NCI-H1436 treated with DMSO at 0.1 percent for 48 hours (cell line): ENCODE measurements at places on chromosomes 3 and 15.

DNA sequence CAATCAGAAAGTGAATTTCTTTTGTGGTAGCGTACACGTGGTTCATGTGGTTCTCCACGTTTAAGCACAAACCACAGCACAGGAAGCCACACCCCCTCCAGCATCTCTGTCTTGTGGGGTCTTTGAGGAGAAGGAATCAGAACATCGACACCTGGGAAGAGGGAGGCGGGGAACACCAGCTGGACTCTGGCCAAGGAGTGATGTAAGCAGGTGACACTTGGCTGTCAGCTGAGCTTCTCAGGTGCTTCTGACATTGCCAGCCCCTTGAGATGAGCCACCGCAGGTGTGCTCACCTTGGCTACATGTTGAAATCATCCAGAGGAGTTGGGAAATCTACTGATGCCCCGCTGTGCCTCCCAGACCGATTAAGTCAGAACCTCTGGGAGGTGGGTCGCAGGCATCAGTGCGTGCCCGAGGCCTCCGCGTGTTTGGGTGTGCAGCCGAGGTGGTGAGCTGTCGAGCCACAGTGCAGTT lies 85.0 kb downstream of the FAM81A start:
- DNase-seq: no peak

DNA sequence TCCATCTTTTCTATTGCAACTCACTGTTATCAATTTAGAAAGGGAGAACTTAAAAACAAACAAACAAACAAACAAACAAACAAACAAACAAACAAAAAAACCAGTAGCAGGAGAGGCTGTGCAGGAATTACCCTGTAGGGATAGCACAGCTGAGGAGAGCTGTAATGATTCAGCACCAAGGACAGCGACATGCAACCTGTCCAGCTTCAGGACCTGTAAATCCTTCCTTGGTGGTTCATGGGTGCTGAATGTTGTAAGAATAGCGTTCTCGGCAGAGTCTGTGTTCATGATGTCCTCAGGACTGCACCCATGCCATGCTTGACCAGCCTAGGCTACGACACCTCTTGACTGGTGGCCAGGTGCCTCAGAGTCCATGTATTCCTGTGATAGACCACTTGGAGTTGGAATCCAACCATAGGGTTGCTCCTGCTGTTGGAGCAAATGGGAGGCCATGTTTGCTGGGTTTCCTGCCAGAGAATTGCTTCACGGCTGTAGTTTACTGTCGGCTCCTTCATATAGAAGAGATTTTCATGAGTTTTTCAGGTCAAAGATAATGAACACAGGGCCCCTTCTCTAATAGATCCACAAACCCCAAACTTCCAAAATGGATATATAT lies 65.9 kb downstream of the CACNA2D3 start:
- no peak for DNase-seq

- DNase-seq: no peak
Observed at GRCh38 chr3:24390169-24391130, 104.2 kb downstream of the THRB start.

GRCh38 chr15:82942691-82943090 lies 9.8 kb downstream of the HOMER2 start:
- no peak for DNase-seq

DNA sequence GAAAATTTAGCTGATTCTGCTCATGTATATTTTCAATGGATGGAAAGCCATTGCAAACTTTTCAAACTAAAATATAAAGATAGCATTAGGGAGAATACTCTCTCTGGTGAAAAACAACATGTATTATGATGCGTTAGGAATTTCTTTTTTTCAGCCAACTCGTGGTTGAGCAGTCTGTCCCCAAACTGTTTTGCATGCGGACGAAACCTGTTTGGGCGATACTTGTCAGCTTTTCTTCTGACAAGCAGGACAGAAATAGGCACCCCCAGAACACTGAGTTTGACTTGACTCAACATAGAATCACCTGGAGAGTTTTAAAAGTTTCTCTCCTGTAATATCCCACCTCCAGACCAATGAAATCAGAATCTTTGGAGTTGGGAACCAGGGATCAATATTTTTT lies 417.5 kb upstream of the TPRG1 start:
- DNase-seq: no peak

DNA sequence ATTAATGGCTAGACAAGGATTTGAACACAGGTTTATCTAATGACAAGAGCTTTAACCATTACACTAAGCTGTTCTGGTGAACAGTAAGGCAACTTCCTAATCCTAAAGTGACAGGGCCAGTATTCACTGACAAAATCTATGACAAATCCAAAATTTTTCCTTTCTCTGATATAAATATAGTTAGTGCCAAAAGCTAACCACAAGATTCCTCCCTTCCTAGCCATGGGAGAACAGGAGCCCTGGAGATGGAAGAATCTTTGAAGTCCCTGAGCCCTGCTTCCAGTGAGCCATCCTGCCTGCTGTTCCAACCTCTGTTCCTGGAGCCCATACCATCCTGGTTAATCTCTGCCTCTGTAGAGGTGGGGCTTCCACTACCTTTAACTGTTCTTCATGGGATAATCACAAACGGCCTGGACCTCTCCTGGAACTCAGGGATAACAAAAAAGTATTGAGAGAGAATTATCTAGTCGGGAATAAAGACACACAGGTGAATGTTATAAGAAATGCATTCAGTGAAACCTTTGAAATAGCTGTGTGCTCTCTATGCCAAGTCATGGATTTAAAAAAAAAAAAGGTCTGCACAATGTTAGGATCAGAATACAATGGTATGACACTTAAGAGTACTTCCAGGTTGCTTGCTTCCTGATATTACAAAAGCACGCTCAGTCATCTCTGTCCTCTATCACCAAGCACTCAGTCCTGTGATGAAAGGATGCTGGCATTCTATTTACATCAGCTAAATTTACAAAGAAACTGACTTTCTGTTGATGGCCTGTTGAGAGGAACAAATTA lies 235.8 kb downstream of the SUCLG2 start:
- DNase-seq: no peak

GRCh38 chr3:159685801-159686200 lies 302.8 kb upstream of the IL12A start:
- no peak for DNase-seq

DNA sequence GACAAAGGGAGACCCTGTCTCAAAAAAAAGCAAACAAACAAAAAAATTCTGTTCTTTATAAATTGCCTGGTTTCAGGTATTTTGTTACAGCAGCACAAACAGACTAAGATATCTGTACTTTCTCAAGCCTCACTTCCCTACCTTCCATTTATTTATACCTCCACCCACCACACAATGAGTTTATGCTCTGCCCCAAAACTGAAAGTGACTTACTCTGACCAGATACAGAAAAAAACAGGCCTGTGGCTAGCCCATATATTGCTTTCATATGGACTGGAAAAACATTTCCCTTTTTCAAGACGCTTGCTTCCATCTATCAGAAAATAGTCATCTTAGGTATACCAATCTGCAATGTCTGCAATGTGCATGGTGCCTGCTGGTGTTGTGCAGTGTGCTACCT lies 8.7 kb upstream of the GPD1L start:
- no peak for DNase-seq

DNA sequence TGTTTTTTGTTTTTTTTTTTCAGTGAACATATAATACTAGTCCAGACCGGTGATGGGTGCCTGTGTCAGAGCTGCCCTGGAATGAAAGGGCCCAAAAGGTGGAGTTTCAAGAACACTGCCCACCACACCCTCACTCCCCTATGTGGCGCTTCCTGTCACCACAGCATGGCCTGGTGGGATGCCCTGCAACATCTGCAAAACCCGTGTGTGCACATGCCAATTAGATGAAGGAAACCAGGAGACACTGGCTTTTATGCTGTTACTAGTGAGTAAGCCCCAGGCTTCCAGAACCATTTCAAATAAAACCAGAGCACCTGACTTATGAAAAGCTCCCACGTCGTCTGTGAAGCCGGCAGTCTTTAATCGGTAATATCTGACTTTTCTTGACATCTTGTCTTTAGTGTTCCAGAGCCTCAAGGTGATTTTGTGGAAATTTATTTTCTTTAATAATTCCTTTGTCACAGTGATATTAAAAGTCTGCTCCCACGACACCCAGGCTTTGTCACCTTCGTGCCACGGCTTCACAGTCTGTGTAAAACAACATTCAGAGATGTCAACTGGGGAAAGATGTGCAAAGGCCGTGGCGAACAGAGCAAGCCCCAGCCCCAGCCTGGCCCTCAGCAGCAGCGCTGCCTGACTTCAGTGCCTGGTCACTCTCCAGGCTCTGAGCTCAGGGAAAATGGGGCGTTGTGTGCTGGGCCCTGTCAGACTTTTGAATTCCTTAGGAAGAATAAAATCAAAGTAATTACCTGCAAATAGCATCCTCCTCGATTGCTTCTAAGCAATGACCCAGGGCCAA lies 6.4 kb downstream of the CFAP92 start:
- DNase-seq: no peak

DNA sequence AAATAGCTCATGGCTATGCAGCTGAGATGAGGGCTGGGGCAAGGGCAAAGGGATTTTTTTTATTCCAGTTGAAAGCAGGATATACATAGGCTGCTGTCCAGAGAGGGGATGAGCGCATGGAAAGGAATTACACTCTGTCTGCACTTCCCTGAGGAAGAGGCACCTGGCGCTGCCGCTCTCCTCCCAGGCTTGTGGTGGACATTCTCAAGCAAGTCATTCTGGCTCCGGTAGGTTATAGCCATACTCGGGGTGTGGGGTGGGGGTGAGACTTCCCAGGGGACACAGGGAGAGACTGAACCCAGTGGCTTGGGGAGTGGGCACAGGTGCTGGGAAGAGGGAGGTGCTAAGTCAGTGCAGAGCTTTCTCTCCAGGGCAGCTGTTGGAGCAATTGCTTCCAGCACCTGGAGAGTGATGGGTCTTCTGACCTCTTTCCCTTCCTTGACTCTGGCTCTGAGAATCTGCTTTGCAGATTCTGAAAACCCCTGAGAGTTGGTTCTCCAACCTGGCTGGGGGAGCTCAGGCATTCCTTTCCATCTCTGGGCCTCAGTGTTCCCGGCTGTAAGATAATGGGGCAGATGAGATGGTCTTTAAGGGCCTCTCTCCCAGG lies 24.3 kb downstream of the CYP8B1 start:
- no peak for DNase-seq

GRCh38 chr3:150414959-150415358 lies 6.9 kb downstream of the TSC22D2 start:
- no peak for DNase-seq

- no peak for DNase-seq
Observed at GRCh38 chr3:149479621-149480325, 5.3 kb downstream of the TM4SF4 start.

GRCh38 chr3:60720736-60721135 lies 530.5 kb downstream of the FHIT start:
- no peak for DNase-seq

DNA sequence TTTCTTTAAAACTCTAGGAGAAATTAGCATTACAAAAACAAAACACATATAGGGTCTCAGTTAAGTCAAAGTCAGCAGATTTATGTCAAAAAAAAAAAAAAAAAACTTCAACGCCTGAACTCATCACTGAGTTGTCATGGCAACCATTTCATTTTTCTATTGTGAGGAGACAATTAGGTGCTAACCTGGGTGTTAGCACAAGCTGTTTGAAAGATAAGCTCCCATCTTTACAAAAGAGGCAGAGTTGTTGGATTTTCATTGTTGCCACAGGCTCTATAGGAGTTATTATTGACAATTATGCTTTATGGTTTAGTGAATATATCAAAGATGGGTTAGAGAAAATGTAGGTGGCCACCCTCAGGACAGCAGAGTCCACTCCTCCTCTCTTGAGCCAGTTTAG lies 806.9 kb downstream of the GRM7 start:
- DNase-seq: no peak

GRCh38 chr15:70093070-70093469 lies 4.6 kb downstream of the TLE3 start:
- DNase-seq: no peak
